H54 (cell line): ENCODE measurements at places on chromosomes 3 and 15.
A peak's percentile ranks its signal among the peaks of the same experiment; 100 is the strongest.

GRCh38 chr15:47548231-47548630 is 169.1 kb upstream of the SEMA6D start:
- no peak for DNase-seq

DNA sequence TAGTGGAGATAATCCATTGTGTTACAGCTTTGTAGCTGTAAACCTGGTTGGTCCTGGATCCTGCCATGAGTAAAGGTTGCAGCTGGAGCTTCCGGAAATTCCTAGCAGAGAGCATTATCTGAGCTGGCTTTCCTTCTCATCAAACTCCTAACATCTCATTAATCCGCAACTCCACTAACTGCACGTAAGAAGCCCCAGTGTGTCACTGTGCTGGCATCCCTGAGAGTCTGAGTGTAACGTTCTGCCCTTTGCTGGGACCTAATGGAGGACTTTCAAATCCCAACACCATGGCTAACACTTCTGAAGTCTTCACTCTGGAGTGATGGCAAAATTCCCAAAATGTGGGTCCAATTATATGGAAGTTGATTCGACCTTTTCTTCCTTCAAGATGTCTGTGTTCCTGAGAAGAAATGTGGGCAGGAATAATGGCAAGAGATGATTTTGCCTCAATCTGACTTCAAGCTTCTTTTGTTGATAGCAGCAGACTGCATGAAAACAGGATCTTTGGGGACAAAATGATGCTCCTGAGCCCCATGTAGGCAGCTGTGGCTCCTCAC is 9.6 kb upstream of the TRPM1 start:
- no peak for DNase-seq

DNA sequence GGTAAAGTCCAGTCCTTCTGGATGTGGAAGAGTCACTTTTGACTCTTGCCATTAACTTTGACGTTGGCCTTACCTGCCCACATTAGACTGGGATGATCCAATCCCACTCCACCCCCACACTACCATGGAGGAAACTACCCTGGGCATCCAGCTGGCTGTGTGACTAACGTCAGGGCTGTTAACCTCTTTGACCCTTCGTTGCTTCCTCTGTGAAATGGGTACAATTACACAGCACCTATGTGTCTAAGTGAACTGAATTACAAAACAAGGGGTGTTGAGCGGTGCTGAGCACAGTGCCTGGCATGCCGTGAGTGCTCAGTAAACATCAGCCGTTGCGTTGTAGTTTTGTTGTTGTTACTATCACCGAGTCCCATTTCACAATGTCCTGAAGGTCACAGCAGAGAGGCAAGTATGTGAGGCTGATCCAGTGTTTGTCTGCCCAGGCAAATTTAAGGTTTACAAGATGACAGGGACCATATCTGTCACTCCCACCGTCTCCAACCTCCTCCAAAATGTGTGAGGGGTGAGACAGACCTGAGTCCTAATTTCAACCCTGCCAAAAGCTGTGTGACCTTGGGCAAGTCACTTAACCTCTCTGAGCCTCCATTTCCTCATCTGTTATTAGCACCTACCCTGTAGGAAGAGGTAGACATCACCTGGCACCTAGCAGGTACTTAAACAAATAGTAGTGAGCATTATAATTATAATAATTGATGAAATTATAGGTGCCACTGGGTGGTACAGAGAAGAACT is 20.9 kb downstream of the WNT7A start:
- DNase-seq: no peak

GRCh38 chr3:165339753-165340152 is 143.6 kb upstream of the SLITRK3 start:
- DNase-seq: no peak

DNA sequence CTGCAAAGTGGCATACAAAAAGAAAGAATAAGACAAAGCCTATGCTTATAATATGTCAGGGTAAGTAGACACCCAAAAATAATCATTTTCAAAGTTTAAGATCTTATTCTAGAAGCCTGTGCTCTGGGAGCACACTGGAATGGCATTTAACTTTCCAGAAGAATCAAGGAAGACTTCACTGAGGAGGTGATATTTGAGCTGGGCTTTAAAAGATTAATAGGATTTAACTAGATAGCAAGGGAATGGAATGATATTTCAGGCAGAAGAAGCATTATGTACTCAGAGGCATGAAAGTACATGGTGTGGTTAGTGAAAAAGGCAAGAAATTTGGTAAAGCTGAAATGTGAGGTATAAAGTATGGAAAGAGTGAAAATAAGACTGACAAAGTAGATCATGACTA is 106.8 kb downstream of the ZBTB20 start:
- no peak for DNase-seq

GRCh38 chr3:173932624-173933023 is 535.1 kb downstream of the NLGN1 start:
- DNase-seq: peak; percentile 7

DNA sequence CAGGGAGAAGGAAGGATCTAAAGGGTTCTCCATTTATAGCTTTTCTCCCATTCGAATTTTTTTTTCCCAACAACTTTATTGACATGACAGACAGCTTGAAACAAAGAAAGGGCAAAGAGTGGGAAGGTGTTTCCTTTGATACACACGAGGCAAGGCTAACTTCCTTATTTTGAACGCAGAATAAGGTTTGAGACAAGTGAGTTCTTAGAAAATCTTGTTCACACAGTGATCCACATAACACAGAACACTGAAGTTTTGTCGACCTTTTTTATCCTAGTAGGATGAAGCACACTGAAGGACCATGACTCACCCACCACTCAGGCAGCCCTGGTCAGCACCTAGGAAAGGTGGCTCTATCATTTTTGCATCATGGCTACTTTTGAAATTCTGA is 425.8 kb upstream of the MDFIC2 start:
- no peak for DNase-seq
